ENCODE measurements at places on chromosomes 16 and 17.

DNA sequence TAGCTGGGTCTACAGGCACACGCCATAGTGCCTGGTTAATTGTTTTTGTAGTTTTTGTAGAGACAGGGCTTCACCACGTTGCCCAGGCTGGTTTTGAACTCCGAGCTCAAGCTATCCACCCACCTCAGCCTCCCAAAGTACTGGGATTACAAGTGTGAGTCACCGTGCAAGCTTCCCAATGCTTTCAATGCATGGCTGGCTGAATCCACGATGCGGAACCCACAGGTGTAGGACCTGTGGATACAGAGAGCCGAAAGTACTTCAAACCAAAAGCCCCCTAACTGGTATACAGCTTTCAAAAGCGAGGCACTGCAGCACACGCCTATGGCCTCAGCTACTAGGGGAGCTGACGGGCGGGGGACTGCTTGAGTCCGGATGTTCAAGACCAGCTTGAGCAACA, 44.8 kb downstream of the METTL16 start:
- DNase-seq, result no peak

DNA sequence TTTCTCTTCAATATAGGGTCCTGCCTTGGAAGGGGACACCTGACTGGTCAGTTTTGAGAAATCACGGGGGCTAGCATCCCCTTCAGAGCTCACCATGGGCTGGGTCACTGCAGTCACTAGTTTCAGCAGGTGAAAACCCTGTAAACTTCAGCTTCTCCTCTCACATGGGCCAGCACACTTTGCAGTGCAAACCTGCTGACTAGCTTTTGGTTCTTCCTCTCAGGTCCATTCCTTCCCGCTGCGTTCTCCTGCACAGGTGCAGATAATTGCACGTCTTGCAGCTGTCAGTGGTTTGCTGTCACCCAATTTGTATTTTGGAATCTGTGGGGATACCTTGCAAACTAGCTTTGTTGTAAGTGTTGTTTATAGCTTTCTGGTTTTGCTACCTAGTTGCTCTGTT, 95.1 kb downstream of the LYRM1 start:
- DNase-seq, result no peak

- DNase-seq, result no peak
Observed at GRCh38 chr16:13951611-13952010, 31.7 kb downstream of the ERCC4 start.

DNA sequence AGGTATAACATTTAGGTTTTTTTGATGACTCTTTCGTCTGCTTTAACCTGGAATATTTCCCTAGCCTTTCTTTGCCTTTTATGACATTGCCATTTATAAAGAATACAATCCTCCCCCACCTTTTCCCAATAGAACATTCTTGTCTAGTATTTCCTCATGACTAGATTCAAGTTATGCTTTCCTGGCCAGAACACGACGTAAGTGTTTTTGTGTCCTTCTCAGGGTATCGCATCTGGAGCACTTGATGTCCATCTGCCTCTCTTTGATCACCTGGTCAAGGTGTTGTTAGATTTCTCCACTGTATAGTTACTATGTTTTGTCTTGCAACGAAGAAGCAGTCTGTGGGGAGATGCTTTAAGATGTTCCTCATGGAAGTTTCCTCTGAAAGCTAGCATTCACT, 87.4 kb downstream of the MSI2 start:
- DNase-seq, result no peak

DNA sequence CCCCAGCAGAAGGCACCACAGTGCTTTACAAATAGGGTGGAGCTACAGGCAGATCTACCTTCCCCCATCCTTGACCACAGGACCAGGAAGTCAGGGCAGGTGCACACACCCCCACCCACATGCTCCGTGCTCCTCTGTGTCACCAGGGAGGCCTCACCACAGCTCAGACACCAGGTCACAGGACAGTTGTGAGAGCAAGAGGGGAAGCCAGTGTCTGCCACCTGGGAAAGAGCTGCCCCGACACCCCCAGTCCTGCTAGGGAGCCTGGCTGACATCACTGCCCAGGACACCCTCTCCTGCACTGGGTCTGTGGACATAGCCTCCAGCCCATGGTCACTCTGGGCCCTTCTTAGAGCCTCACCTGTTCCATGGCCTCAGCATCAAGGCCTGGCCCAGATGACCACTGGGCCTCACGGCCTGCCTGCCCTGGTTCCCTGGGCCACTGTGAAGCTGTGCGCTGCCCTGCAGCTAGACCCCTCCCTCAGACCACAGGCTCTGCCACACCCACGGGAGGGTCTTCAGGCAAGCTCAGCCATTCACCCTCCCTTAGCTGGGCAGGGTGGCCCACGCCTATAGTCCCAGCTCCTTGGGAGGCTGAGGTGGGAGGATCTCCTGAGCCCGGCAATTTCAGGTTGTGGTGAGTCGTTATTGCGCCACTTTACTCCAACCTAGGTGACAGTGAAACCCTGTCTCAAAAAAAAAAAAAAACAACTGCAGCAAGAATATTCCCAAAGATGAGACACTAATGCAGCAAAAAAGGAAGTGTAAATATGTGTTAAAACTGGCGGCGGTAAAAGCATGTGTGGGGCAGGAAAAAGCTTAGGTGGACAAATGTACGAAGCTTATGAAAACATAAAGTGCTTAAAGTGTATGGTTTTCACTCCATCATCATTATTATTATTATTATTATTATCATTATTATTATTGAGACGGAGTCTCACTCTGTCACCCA, 14.2 kb downstream of the POLR3K start:
- no peak for DNase-seq

DNA sequence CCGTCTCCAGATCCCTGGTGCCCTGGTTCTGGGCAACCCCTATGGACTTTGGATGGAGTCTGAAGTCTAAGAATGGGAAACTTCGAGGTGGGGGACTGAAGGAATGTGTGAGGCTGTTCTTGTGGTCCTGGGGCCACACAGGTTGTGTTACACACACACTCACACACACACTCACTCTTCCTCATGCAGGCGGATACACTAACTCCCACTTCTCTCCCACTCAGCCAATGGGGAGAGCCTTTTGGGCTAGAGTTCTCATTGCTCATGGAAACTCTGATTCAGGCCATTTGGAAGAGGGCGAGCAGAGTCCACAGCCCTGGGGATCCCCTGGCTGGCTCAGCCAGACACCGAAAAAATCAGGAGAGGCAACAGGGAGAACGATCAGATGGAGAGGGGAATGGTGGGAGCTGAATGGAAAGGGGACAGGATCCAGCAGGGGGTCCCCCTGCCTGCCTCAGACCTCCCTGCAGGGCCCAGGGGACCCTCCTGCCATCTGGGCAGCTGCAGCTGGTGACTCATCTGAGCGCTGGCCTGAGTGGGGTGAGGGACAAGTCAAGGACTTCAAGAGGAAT, 9.1 kb downstream of the IGFBP4 start:
- no peak for DNase-seq

DNA sequence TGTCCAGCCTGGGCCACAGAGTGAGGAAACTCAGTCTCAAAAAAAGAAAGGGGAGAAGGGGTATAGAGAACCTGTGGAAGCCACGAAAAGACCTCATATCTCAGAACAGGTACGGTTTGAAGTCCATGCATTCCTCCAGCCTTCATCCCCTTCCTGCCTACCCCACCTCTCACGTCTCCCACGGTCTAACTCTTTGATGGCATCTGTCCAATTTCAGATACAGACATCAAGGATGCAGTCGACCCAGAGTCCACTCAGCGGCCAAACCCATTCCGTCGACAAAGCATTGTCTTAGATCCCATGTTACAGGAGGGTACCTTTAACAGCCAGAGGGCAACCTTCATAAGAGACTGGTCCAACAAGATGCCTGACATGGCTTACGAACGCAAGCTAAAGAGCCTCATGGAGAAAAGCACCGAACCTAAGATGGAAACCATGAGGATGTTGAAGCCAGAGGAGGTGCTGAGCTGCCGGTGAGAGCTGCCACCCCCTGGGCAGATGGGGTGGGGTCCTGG, 22.7 kb downstream of the C16orf78 start:
- DNase-seq, result no peak
